ENCODE measurements at places on chromosomes 6 and 20.
A peak's percentile ranks its signal among the peaks of the same experiment; 100 is the strongest.

GRCh38 chr6:127073222-127073621 lies 45.2 kb upstream of the RSPO3 start:
- DNase-seq: no peak

DNA sequence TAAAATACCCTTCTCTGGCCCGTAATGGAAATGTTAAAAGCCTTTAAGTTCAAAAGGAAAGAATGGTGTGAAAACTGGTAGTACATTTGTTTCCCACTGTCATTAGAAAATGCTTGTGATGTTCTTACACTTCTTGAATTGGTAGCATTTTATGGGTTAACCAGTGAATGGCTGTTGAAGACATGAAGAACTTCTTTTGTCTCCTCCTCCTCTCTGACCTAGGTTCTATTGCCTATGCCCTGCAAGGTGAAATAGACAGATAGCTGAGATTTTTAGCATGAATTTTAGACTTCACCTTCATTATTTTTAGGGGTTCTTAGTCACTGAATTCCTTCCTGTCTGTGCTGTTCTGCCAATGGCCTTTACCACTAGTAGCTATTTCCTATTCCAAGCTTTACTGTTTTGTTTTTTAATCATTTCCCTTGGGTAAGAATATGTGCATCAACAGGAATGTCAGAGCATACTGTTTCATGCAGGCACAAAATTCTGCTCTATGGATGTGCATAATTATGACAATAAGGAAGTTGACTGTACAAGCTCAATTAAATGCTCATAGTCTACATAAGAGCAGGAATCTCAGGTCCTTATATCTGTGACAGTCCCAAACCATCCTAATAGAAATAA lies 4.9 kb downstream of the TNFAIP3 start:
- peak; percentile 69 for DNase-seq

- peak; percentile 84 for DNase-seq
These were observed 2.1 kb downstream of the RAET1E start for GRCh38 chr6:149895833-149896271.

DNA sequence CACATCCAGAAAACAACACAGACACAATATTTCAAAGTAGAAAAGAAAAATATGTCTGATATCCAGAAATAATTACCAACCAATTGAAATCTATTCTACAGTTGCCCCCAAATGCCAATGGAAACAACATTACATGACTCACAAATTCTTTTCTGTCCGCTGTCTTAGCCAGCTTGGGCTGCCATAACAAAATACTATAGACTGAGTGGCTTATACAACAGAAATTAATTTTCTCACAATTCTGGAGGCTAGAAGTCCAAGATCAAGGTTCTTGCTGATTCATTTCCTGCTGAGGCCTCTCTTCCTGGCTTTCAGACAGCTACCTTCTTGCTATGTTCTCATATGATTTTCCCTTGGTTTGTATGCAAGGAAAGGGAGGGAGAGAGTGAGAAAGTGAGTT lies 698.1 kb downstream of the DHX35 start:
- DNase-seq: peak; percentile 41

GRCh38 chr6:15627821-15628220 lies 35.0 kb downstream of the DTNBP1 start:
- no peak for DNase-seq

GRCh38 chr20:43959920-43960227 lies 45.2 kb downstream of the TOX2 start:
- DNase-seq: no peak

DNA sequence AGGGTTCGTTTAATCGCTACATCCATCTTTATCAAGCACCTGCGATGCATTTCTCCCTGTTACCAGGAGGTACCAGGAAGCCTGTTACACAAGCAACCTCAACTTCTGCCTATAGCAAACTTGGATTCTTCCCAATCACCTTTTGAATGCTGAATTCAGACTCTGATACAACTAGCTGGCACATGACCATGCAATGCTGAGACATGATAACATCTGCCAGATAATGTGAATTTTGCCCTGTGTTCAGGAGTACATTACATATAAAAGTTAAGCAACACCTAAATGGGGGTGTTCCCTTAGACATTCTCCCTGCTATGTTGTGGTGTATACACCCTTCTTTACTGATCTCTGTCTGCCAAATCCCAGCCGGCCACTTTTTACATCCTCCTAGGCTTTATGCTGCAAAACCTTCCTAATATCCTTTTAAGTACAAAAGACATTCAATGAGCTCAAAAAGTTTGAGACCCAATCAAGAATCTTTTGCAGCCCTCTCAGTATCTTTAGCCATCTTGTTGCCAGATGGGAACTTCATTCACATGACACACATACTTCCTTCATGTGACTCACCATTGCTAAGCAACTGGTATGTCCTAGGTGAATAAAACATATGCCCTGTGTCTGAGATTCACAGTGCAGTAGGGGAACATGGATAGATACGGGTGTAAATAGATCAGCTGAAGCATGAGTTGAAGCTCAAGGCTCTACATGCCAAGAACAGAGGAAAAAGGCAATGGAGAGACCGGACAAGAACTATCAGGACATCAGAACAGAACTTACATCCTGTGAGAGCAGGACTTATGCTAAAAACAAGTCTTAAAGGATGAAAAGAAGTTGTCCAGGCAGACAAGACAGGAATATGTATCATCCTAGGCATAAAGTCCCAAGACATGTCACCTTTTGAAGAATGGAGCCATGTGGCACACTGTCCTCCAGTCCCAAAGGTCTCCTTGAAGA lies 84.3 kb downstream of the ZHX3 start:
- DNase-seq: peak; percentile 91

DNA sequence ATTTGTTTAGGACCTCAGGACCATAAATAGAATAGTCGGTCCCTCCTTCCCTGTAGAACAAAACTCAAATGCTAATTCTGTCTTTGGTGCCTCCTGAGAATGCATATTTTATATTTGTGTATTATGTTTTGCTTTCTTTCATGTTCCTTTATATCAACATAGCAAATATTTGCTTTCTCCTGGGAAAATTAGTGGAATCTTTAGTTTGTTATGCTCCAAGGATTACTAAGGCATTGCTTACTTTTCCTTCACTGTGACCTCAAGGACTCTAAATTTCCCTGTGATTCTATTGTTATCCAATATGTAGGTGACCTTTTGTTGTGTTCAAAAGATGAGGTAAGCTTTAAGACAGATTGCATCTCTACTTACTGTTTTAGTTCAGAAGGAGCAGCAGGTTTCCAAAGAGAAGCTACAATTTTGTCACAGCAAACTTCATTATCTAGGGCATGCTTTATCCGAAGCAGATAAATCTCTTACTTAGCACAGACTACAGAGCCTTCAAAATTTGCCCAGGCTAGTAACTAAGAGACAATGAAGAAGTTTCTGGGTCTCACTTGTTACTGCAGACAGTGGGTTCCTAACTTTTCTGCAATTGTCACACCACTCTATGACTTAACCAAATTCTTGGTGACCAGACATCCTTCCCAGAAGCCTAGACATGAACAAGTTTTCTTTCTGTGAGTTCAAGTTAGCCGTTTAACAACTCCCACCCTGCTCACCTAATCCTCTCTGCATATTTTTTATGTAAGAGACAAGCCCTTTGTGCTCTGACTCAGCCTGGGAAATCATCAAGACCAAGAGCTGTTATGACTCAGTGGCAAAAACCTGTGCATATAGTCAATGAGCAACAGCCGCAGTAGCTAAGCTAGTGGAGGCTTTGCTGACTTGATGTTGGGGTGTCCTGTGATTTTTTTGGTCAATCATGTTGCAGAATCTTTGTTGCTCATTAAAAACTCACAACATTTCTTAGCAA lies 378.8 kb downstream of the QKI start:
- DNase-seq: peak; percentile 87

DNA sequence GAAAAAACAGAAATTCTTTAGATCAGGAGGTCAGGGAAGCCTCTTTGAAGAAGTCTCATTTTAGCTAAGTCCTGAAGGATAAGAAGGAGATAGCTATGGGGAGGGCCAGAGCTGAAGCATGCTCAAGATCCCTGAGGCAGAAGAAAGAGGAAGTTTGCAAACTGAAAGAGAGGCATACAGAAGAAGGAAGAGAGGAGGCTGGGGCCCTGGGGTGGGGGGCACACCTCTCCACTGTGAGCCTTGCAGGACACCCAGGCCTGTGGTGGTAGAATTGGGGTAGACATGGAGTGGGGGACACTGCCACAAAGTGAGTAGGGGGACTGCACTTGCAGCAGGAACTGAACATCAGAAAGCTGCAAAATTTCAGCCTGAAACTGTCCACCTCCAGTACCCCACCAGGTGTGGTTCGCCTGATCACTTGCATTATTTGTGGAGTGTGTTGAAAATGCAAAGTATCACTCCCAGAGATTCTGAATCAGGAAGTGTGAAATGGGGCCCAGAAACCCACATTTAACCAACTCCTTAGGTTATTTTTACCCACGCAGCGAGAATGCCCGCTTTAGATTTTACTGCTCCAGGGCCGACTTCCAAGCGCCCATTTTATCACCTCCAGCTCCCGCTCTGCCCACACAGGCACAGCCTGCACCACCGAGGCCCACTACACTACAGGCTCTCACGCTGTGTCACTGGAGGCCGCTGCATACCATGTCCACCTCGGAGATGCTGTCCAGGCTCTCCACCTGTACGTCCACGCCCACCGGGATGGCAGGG lies 44.0 kb downstream of the GABRR2 start:
- DNase-seq: no peak

DNA sequence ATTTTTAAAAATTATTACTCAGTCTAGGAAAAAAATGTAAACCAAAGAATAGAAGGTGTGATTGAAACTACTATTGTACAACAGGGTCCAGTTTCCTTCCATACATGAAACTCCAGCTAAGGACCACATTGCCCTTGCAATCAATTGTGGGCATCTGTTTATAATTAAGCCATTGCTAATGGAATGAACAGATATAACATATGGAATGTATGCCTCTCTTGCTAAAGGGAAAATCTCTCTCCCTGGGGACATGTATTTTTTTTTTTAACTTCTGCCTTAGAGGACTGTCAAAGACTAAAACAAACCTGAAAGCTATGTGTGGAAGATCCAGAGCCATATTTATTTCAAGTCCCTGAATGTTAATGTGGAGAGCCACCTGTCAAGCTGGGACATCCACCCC lies 336.8 kb upstream of the MANEA start:
- no peak for DNase-seq

GRCh38 chr6:108888745-108889144 lies 40.5 kb downstream of the ARMC2 start:
- DNase-seq: no peak

GRCh38 chr6:44035621-44036020 lies 91.6 kb downstream of the MRPL14 start:
- DNase-seq: peak; percentile 65

DNA sequence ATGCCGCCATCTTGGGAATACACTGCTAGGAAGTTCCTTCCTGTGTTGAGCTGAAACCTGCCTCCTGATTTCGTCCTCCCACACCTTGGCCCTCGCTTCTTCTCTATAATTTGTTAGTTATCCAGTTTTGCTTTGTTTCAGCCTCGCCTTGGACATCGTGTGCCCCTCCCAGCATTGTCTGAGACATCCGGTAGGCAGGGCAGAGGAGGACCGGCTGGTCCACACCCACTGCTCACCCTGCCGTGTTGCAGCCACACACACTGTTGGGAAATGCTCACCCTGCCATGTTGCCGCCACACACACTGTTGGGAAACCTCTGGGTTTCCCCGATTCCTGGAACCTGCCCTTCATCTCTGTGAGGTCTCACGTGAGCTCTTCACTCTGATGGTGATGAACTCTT lies 105.1 kb downstream of the CDH4 start:
- DNase-seq: no peak

DNA sequence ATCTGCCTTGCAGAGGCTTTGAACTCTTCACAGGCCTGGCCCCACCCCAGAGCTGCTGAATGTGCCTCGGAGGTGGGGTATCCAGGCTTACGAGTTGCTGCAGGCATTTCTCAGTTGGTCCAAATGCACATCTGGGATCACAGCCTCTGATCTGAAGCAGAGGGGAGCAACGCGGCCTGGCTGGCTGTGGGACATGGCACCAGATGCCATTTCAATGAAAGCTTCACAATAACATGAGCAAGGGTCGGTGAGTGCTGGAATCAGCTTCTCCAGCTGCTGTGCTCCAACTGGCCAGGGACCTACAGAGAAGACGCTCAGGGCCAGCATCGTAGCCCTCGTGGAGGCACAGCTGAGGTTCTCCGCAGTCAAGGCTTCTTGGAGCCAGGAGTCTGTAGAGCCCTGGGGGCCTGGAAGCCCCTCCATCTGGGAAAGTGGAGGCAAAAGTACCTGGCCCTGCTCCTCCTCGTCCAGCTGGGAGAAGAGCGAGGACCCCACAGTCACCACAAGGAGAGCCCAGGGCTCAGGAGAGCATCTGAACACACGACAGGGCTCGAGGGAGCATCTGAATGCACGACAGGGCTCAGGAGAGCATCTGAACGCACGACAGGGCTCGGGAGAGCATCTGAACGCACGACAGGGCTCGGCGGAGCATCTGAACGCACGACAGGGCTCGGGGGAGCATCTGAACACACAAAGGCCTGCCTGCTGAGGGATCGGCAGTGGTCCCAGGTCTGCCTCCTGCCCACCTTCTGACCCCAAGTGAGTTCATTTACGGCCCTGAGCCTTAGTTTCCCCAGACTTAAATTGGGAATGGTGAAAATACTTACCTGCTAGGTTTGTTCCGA lies 165.2 kb downstream of the DLL1 start:
- DNase-seq: no peak

DNA sequence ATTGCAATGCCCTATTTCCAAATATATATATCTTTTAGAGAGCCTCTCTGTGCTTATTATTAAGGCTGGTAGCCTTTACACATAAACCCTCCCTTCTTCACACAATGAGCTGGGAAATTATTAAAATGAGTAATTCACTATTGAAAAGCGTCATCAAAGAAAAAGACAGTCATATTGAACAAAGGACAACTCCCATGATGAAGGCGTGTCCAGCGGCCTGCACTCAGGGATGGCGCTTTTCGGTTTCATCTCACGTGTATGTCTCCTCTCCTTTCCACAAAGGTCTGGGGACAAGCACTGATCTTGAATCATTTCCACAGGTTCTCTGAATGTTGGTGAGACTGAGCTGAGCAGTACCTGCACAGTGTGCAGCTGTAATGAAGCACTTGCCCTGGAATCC lies 3.5 kb downstream of the SERPINB9 start:
- DNase-seq: no peak

GRCh38 chr20:48381353-48382120 lies 446.3 kb downstream of the PREX1 start:
- DNase-seq: no peak

DNA sequence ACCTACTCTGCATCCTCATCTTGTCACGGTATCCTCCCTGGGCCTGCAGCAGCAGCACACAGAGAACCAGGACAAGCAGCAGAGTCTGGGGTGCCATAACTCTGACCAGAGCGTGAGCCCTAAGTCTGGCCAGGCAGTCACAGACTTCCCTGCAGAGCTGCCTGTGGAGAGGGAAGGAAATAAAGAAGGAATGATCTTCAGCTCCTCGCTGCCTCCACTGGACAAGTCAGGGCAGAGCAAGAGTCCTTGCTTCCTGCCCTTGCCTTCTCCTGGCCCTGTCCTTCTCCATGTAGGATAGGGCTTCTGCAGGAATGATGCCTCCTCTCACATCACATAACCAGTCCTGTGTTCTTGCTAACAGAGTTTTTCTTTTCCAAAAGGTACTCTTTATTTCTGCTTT lies 15.9 kb upstream of the WFDC11 start:
- DNase-seq: peak; percentile 35
